ENCODE measurements at places on chromosomes 6 and 20. TPM values are rescaled to one million over a fixed set of nuclear protein-coding genes. Genes with fewer than 3 reads are reported as not detected.

Gene PLTP
- polyA plus RNA-seq: 26.9 TPM

GRCh38 chr6:139919107-139920026 lies 544.9 kb upstream of the CITED2 start:
- no peaks in the 10 kb centered on the region for H3K36me3 ChIP-seq
- H3K27me3 ChIP-seq: no peaks in the 10 kb centered on the region
- H3K4me3 ChIP-seq: no peak overlapping the region
- peaks cover 3% of the 10 kb centered on the region for H3K4me1 ChIP-seq

Gene HTR1B
- 0.06 TPM for polyA plus RNA-seq

Gene DLL1
- polyA plus RNA-seq: 10.2 TPM

Gene UCKL1
- polyA plus RNA-seq: 34.8 TPM

- DNase-seq: peak; percentile 70
- no peak overlapping the region for H3K27ac ChIP-seq
- H3K4me1 ChIP-seq: peaks cover 7% of the 10 kb centered on the region
- H3K4me3 ChIP-seq: no peak overlapping the region
- peaks cover 21% of the 10 kb centered on the region for H3K36me3 ChIP-seq
- no peaks in the 10 kb centered on the region for H3K27me3 ChIP-seq
These were observed 5.1 kb downstream of the SOX12 start for GRCh38 chr20:330233-331149.

Gene IL17F
- 0.08 TPM for polyA plus RNA-seq

GRCh38 chr20:58746620-58747019 lies 54.0 kb downstream of the NPEPL1 start:
- H3K36me3 ChIP-seq: no peaks in the 10 kb centered on the region
- H3K27ac ChIP-seq: no peak overlapping the region
- no peak overlapping the region for H3K4me3 ChIP-seq
- DNase-seq: peak; percentile 31
- no peaks in the 10 kb centered on the region for H3K27me3 ChIP-seq

- no peaks in the 10 kb centered on the region for H3K27me3 ChIP-seq
- no peaks in the 10 kb centered on the region for H3K36me3 ChIP-seq
- H3K4me3 ChIP-seq: no peak overlapping the region
- H3K4me1 ChIP-seq: no peaks in the 10 kb centered on the region
These were observed 47.6 kb upstream of the ADGRF4 start for GRCh38 chr6:47650553-47651432.

GRCh38 chr6:90322976-90323474 lies 26.4 kb upstream of the BACH2 start:
- no peaks in the 10 kb centered on the region for H3K4me1 ChIP-seq
- no peak overlapping the region for H3K27ac ChIP-seq
- H3K4me3 ChIP-seq: no peak overlapping the region
- H3K36me3 ChIP-seq: no peaks in the 10 kb centered on the region

Gene TFAP2C
- polyA plus RNA-seq: 2.6 TPM

DNA sequence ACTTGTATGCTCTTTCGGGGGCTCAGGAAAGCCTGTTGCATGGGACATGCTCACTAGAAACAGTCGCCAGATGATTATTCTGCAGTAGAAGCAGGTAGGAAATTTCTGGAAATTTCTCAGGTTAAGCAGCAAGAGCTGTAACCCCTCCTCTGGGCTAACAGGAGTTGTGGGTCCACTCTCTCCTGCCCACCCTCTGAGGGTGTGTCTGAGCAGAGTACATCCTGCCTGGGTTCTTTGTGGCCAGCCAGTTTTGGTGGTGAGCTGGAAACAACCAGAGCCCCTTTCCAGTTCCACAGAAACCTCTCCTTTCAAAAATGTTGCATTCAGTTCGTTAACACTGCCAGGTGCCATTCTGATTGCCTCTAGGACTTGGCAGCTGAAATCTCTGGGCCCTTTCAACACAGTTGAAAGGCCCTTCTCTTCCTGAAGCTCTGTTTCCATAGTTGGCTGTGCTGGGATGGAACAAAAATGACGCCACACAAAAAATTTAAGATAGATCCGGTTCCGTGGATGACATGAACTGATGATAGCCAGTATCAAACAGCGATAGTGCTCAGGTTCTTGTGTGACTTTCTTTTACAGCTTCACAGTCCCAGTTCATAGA lies 38.5 kb downstream of the PLCG1 start:
- H3K27me3 ChIP-seq: no peaks in the 10 kb centered on the region
- DNase-seq: no peak
- peak overlapping the region; percentile 69 for H3K27ac ChIP-seq
- peaks cover 7% of the 10 kb centered on the region for H3K4me1 ChIP-seq
- peaks cover 45% of the 10 kb centered on the region for H3K36me3 ChIP-seq
- no peak overlapping the region for H3K4me3 ChIP-seq

GRCh38 chr6:165653607-165654006 lies 9.4 kb downstream of the PDE10A start:
- no peak overlapping the region for H3K4me3 ChIP-seq
- no peak overlapping the region for H3K27ac ChIP-seq
- DNase-seq: no peak
- peaks cover under 1% of the 10 kb centered on the region for H3K4me1 ChIP-seq
- no peaks in the 10 kb centered on the region for H3K27me3 ChIP-seq

DNA sequence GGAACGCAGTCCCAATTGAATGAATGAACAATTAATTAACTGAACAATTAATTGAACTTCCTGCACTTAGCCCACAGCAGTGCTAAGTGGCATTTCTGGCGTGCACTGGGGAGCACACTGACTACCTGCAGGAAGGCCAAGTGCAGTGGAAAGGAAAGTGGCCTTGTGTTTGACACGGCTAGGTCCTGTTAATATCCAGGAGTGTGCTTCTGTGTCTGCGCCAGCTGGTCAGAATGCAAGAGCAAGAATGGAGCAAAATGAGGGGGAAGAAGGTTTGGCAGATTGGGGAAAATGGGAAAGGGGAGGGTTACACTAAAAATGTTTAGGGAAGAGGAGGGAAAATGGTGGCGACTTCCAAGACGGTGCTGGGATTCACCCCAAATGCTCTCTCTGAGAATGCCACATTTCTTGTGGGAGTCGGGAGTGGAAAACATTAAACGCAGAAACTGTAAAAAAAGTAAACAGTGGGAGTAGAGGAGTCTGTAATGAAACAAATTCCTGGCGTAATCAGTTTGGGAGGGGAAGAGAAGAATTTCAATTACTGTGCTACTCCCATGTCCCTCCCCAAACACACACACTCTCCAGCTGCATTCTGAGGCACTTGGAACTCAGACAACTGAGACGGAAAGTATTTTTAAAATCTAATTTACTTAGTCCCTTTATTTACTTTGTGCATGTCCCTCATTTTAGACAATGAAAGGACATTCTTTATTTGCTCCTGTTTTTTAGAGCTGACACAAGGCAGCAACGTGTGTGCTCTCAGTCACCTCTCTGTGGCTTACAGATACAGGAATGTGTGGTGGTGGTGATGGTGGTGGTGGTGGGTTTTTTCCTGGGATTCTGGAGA lies 64.1 kb downstream of the CLIC5 start:
- DNase-seq: peak; percentile 79
- H3K36me3 ChIP-seq: no peaks in the 10 kb centered on the region
- H3K27me3 ChIP-seq: no peaks in the 10 kb centered on the region
- peak overlapping the region; percentile 13 for H3K27ac ChIP-seq

Gene TTLL9
- polyA plus RNA-seq: 1.9 TPM

- no peak overlapping the region for H3K4me3 ChIP-seq
- H3K4me1 ChIP-seq: no peaks in the 10 kb centered on the region
- H3K27me3 ChIP-seq: no peaks in the 10 kb centered on the region
- no peak overlapping the region for H3K27ac ChIP-seq
- DNase-seq: no peak
- H3K36me3 ChIP-seq: peaks cover 12% of the 10 kb centered on the region
These were observed 80.1 kb upstream of the THEMIS start for GRCh38 chr6:127980996-127981395.

DNA sequence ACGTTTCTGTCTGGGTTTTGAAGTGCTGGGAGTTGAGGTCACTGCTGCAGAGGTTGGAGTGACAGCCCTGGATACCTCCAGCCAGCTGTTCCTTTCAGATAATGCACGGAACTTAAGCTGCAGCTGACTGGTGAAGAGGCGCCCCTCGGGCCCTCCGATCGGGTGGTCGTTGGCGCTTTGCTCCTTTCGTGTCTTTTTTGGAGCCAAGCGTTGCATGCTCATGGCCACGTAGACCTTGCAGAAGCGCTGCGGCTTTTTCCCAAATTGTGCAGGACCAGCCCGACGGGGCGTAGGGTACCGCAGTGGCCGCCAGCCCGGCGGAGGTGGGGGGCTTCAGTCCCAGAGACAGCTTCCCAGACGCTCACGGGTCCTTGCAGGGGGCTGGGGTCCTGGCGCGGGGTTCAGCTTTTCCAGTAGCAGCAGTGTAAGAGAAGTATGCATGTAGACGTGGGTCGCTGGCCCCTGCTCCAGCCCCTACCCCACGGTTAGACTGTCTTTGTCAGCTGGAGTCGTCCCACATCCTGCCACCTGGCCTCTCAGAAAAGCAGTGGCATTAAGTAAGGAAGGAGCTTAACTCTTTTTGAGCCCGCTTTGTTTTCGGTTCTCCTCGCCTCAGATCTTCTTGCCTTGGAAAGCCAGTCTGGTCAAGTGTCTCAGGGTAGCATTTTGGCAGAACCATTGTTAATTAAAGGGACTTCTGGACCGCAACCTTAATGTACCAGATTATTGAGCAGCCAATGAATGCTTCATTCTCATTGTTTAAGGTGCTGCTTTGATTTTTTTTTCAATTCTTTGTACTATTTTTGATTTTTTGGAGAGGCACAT lies 838 bp downstream of the TNFAIP3 start:
- H3K4me3 ChIP-seq: peak overlapping the region; percentile 63
- DNase-seq: peak; percentile 29
- no peaks in the 10 kb centered on the region for H3K36me3 ChIP-seq
- H3K4me1 ChIP-seq: no peaks in the 10 kb centered on the region
- no peaks in the 10 kb centered on the region for H3K27me3 ChIP-seq

DNA sequence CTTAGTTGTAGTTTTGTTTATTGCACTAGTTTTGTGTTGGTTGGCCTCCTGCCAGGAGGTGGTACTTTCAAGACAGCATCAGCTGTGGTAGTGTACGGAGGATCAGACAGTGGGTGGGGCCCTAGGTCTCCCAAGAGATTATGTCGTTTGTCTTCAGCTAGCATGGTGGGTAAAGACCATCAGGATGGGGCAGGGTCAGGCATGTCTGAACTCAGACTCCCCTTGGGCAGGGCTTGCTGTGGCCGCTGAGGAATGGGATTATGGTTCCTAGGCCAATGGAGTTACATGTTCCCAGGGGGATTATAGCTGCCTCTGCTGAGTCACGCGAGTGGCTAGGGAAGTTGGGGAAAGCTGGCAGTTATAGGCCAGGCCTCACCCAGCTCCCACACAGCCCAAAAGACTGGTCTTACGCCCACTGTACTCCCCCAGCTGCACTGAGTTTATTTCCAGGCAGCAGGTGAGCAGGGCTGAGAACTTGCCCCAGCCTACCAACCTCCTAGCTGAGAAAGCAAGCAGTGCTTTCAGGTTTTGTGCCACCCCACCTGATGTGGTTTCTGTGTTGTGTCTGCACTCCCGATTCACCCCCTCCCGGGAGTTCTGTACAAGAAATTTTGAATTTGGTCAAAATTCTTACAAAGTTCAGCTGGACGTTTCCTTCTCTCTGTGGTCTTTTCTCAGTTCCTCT lies 24.7 kb downstream of the ZSCAN31 start:
- no peaks in the 10 kb centered on the region for H3K27me3 ChIP-seq
- H3K4me1 ChIP-seq: no peaks in the 10 kb centered on the region
- no peak for DNase-seq
- no peak overlapping the region for H3K27ac ChIP-seq
- H3K36me3 ChIP-seq: no peaks in the 10 kb centered on the region
- no peak overlapping the region for H3K4me3 ChIP-seq

DNA sequence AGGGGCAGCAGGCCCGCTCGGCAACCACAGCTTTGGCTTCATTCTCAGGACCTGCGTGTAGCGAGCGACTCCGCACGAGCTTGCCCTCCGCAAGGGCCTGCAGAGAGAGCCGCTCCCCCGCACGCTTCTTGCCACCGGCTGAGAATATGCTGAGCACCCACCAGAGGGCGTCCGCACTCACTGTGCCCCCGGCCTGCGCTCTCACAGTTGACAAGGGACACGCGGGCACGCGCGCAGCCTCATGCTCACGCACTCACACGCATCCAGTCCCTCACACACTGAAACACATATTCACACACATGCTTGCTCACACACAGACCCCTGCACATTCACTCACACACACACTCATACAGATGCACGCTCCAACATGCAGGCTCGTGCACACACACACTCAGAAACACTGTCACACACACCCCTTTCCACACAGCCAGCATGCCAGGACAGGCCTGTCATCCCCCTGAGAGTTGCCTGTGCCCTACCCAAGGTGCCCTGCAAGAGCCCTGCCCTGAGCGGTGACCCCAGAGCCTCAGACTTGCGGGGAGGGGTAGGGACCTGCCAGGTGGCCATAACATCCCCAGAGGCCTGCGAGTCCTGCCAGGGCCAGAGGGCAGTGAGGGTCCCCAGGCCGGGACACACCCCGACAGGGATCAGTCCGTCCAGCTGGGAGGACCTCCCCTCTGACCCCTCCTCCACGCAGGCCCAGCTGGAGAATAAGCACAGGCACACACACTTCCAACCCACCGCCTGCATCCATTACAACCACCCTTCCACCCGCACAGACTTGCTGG lies 174.1 kb downstream of the BMP7 start:
- H3K4me1 ChIP-seq: no peaks in the 10 kb centered on the region
- DNase-seq: peak; percentile 47

GRCh38 chr6:37867756-37868446 lies 48.4 kb downstream of the ZFAND3 start:
- H3K27me3 ChIP-seq: no peaks in the 10 kb centered on the region
- no peak overlapping the region for H3K4me3 ChIP-seq
- peak overlapping the region; percentile 3 for H3K27ac ChIP-seq
- no peaks in the 10 kb centered on the region for H3K4me1 ChIP-seq

GRCh38 chr6:148455225-148455624 lies 112.6 kb downstream of the SASH1 start:
- H3K4me3 ChIP-seq: no peak overlapping the region
- H3K4me1 ChIP-seq: no peaks in the 10 kb centered on the region
- DNase-seq: no peak
- no peak overlapping the region for H3K27ac ChIP-seq

GRCh38 chr6:120924214-120924613 lies 410.1 kb downstream of the TBC1D32 start:
- no peak overlapping the region for H3K27ac ChIP-seq
- H3K27me3 ChIP-seq: no peaks in the 10 kb centered on the region
- no peak for DNase-seq

Gene SLC35A1
- 19.3 TPM for polyA plus RNA-seq

- no peak overlapping the region for H3K27ac ChIP-seq
- no peak overlapping the region for H3K4me3 ChIP-seq
- no peak for DNase-seq
These were observed 29.4 kb downstream of the RAET1L start for GRCh38 chr6:149995971-149996370.

DNA sequence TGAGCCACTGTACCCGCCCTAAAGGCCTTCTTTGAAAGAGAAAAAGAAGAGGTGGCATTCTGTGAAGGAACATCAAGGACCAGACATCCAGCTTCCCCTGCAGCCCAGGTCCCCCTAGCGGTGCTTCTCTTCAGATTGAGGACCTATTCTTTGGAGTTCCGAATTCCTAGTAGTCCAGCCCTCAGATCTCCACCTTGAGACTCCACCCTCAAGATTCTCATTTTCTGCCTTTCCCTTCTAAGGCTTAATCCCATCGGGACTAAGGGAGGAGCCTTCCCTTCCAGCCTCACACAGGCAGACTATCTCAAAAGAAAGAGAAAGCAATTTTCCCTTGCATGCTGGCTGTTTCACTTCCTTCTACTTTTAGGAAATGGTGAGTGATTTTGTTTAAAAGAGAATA lies 32.5 kb downstream of the MUC22 start:
- H3K36me3 ChIP-seq: no peaks in the 10 kb centered on the region
- H3K4me1 ChIP-seq: no peaks in the 10 kb centered on the region
- H3K27me3 ChIP-seq: no peaks in the 10 kb centered on the region
- no peak for DNase-seq
- H3K27ac ChIP-seq: no peak overlapping the region
- no peak overlapping the region for H3K4me3 ChIP-seq

All from lung (tissue), 17 donors.